Left ventricle myocardium inferior (tissue), 1 donor: ENCODE measurements at places on chromosomes 16 and 17.

- DNase-seq = no peak
Observed at GRCh38 chr17:7312432-7313087, 2.6 kb downstream of the GPS2 start.

DNA sequence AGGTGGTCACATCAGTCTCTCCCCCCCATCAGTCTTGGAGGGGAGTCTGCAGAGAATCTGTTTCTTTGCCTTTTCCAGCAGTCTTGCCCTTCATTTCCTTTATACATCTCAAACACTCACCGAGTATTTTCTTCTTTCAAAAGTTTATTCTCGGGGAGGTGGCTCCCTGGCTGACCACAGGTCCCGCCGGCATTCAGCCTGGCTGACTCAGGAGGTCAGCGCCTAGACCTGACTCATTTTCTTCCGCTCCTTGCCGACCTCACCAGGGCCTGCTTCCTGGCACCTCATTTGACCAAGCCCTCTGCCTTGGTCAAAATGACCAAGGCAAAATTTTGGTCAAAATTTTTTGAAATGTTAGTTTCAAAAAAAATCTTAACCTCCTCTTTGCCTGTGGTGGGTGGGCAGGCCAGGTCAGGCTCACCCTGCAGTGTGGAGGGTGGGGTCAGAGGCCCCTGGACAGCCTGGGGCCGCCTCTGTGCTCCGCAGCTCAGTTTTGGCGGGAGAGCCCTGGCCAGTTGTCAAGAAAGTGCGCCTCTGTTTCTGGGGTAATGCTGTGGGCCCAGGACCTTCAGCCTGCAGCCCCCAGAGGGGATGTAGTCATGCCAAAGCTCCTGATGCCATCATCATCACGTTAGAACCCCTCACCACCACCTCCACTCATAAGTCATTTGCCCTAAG lies 165.6 kb downstream of the SPECC1 start:
- no peak for DNase-seq

DNA sequence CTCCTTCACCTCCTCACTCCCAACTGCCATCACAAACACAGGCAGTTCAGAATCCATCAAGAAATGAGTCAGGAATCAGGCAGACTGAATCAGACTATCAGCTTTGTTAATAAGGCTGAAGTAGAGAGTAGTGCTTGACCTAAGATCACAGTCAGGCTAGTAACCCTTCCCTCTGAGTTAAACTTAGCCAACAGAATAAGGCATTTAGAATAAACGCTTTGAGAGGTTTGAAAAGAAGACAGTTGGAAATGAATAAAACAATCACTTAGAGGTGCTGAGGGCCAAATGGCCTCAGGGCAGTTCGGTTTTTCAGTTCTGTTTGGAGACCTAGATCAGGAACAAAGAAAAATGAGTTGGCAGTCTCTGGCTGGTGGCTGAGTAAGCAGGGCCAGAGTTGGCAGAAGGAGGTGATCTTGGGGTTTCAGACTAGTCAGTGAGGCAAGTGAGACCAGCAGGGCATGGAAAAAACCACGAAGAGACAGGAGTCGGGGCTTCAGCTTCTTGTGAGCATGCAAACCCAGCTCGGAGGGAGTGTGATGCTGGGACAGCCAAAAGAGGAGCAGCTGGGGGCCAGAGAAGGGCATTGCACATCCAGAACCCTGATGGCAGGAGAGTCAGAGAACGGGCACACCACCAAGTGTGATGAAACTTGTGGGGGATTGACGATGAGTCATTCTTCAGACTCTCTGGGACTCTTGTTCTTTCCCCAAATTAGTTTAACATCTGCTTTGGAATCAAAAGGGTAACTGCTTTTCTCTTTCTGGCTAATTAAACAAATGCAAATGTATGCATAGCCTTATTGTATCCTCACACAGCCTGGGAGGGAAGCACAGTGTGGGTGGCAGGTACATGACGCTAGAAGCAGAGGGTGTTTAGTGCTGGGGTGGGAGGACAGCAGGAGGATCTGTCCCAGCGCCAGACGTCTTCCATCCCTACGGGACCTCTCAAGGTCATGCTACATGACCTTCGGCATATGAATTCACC lies 54.8 kb downstream of the SPECC1 start:
- DNase-seq = peak; percentile 81

- no peak for DNase-seq
Observed at GRCh38 chr17:67281053-67281452, 36.1 kb upstream of the HELZ start.

DNA sequence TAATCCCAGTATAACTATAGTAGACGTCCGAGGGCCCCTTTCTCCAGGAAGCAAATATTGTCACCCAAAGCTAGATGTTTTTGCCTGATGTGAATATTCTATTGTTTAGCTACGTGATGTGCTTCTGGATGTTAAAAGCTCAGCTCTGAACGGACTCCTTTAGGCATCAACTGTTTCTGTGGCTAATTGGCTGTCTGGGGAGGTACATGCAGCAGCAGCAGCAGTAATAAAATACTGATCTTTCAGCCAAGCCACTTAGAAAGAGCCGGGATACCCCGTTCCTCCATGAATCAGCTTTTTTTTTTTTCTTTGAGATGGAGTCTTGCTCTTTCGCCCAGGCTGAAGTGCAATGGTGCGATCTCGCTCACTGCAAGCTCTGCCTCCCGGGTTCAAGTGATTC lies 43.0 kb downstream of the TRARG1 start:
- DNase-seq = no peak

DNA sequence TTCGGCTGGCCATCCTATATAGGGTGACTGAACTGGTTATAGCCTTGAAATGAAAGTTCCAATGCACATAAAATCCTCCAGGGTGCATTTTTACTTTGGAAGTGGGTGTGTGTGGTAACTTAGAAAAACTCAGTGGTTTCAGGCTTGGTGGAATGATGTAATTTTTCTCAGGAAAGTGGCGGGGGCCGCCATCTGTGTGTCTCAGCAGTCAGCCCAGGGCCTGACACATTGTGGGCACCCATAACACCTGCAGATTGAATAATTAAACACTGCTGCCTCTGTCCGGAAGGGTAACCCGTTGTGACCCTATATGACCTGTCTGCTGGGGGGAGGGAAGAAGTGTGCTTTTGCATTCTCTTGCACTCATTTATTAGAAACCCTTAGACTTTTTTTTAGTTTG lies 2.2 kb upstream of the PDP2 start:
- no peak for DNase-seq

- no peak for DNase-seq
Observed at GRCh38 chr17:33084755-33085154, 93.1 kb downstream of the SPACA3 start.
